Mesenteric fat pad (tissue), 1 donor: ENCODE measurements at places on chromosomes 5 and 9. TPM values are rescaled to one million over a fixed set of nuclear protein-coding genes. Genes with fewer than 3 reads are reported as not detected.

GRCh38 chr5:154143211-154143641 is 47.3 kb upstream of the GALNT10 start:
- no peak for DNase-seq

Gene UBE2QL1
- 0.61 TPM for total RNA-seq

- no peak for DNase-seq
Measured at GRCh38 chr9:16728137-16728508, 142.3 kb downstream of the BNC2 start.

DNA sequence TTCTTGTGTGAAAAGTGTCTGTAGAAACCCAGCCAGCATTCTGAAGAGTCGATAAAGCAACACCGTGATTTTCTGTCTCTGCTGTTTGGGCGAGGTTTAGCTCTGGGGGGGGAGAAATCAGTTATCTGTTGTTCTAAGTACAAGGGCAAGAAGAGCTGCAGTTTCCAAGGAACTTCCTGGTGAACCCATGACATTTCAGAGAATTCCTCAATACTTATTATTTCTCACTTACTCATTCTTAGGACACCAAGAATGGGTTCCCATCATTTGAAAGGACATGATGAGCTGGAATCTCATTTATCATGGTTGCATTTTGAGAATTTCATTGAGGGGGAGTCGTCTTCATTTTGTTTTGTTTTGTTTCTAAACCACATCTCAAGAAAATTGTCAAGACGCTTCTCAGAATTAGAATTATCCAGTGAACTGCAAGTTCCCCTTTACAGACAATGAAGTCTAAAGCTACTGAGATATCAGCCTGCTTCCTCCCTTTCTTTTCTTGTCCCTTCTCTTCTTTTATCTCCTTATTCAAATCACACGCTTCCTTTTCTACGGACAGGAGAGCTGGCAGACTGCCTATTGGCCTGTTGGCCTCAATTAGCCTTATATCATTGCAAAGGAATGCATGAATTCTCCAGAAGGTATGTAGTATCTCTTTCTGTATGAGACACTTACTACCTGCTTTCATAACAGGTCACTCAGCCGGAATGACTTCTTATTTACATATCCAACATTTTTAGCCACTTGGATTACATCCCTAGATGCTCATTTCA is 53.7 kb downstream of the ZNF462 start:
- DNase-seq: no peak

- DNase-seq: no peak
Measured at GRCh38 chr5:56148453-56148971, 84.6 kb downstream of the ANKRD55 start.

DNA sequence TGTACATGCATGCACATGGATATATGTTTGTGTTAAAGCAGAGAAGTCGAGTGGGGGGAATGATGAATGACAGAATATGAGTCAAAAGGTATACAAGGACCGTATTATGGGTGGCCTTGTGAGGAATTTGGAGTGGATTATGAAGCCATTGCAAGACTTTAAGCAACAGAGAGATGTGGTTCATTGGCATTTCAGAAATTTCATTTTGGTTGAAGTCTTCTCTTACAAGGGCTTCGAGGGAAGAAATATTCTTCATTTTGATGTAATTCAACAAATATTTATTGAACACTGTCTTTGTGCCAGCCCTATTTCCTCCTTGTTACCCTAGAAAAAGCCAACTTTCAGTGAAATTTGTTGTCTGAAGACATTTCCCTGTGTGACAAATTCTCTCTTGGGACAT is 83.9 kb upstream of the SLCO6A1 start:
- DNase-seq: no peak

DNA sequence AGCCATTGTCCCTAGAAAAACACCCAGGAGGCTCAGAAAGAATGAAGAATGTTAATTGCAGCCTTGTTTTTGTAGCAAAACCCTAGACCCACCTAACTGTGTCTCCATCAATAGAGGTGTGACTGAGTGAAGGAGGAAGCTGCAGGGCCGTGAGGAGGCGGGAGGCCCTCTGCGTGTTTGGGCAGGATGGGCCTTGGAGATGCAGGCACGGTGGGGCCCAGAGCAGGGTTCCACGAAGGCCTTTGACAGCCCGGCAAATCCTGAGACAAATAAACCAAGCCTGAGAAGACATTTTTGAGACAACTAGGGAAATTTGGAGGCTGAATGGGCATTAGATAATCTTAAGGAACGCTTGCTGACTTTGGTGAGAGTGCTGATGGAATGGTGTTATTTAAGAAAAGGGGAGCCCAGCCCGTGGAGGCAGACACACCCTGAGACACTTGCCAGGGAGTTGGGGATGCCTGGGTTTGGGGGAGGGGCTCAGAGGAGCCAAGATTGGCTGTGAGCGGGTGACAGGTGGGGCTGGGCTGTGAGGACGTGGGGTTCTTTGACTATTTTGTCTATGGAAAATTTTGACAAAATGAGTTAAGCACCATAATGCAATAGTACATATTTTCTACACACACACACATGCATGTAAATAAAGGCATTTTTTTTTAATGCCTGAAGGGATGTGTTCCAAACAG is 48.8 kb downstream of the BARX1 start:
- DNase-seq: no peak

Gene TSSK1B
- not detected for total RNA-seq

DNA sequence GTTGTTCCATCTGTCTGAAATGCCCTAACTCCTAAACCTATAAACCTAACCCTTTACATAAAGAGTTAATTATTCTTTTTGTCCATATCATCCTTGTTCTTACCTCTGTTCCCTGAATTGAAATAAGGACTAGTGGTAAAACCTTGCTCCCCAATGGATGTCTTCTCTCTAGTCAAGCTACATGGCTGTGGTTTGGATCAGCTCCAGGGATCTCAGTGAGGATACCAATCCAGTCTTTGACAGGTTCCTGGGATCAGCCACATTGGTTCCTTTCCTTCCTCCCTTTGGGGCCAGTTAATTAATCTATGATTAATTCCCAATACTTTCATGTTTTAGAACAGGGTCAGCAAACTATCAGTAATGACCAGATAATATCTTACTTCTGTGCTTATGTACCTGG is 151.6 kb downstream of the SIL1 start:
- DNase-seq: no peak

Gene ADGRD2
- not detected for total RNA-seq

GRCh38 chr5:108046955-108047670 is 334.8 kb downstream of the FBXL17 start:
- no peak for DNase-seq

Gene CCDC152
- total RNA-seq: 0.45 TPM

- DNase-seq: no peak
Measured at GRCh38 chr9:70441622-70442021, 27.2 kb upstream of the KLF9 start.

DNA sequence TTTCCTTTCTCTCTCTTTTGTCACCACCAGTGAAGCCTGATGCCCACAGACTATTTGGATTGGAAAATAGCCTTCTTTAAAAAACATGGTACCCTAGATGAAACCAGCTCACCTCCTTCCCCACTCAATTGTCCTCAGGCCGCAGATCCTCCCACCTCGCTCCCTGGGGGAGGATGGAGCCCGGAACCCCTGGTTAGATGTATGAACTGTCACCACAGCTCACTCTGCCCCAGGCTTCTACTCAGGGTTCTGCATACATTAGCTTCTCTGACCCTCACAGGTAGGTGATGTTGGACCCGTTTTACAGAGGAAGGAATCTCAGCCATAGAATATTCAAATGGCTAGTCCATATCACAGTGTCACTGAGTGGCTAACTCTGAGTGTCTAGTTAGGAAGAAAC is 1.8 kb downstream of the MAMDC2 start:
- DNase-seq: no peak

Gene CANX
- total RNA-seq: 649 TPM

DNA sequence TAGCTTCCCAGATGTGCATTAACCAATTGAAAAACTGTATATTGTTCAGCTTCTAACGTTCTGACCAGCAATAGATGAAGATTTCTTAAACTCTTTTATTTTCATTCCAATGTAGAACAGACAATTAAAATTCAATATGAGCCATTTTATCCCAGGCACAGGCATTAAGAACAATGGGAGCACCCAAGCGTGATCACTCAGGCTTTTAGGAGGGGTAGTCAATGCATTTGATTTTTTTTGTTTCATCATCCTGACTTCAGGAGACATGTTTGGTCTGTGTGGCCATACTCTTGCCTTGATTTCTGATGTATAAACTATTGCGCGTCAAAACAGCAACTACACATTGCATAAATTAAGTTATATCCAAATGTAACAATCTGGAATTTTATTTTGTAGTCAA is 653.0 kb upstream of the RORB start:
- DNase-seq: no peak

- DNase-seq: no peak
Measured at GRCh38 chr9:112218908-112219307, 43.8 kb upstream of the SUSD1 start.
